NCI-H1048 (cell line): ENCODE measurements at places on chromosomes 7 and 10.

DNA sequence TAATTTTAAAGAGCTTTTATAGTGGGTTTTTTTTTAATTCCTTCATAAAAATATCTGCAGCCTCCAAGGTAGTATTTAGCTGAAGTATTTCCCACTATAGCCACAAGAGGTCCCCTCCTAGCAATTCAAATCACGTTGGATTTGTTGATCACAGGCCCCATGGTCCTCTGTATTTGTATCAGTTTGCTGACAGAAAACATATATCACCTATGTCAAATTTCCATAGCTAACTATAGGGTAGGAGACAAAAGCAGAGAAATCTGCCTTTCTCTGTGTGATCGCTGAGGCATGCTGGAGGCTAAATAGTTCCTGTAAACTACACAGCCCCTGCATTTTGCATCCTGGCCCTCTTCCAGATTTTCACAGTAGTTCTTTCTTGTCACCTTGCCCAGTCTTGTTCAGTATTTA lies 1.7 kb upstream of the CTNNA3 start:
- peak; percentile 17 for DNase-seq

DNA sequence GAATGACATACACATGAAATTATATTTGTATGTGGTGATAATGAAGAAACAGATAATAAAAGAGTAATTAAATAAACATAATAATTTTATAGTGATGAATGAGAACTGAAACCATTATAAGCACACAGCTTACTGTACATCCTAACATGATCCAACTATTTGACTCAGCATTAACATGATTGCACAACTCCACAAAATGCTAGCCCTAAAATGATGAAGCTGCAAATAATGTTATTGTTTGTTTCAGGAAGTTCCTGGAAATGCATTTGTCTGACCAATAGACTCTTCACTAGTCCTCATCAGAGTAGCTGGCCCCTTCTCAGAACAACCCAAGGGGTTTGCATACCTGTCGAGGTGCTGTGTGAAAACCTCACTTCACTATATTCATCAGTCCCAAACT lies 115.5 kb downstream of the RTKN2 start:
- DNase-seq: no peak

- DNase-seq: no peak
These were observed 204.6 kb upstream of the FOXP2 start for GRCh38 chr7:114209968-114210367.

DNA sequence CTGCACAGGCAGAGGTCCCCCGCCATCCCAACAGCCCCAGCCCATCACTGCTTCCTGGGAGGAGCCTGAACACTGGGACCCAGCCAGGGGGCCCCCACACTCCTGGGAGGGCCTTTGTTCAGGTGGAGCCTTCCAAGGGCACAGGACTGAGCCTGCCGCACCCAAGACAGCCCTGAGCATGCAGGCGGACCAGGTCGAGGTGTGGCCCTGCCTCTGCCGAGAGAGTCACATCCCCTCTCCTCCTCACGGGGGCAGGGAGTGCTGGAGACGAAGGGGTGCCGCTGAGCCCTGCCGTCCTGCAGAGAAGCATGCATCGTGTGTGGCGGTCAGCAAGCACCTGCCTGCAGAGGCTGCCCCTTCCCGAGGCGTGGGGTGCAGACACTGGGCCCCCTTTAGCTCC lies 7.3 kb upstream of the MAFK start:
- DNase-seq: no peak
